ENCODE measurements at places on chromosomes 13 and 19.
A peak's percentile ranks its signal among the peaks of the same experiment; 100 is the strongest.

GRCh38 chr19:40524133-40524549, 52.5 kb upstream of the SHKBP1 start:
- DNase-seq = no peak

GRCh38 chr13:95137096-95137495, 164.2 kb downstream of the ABCC4 start:
- DNase-seq = no peak

- no peak for DNase-seq
These were observed 5.2 kb downstream of the TLE6 start for GRCh38 chr19:2982561-2982960.

- DNase-seq = no peak
These were observed 51.8 kb downstream of the TM9SF2 start for GRCh38 chr13:99553033-99553432.

GRCh38 chr19:41705393-41706174, 2.8 kb upstream of the CEACAM5 start:
- no peak for DNase-seq

DNA sequence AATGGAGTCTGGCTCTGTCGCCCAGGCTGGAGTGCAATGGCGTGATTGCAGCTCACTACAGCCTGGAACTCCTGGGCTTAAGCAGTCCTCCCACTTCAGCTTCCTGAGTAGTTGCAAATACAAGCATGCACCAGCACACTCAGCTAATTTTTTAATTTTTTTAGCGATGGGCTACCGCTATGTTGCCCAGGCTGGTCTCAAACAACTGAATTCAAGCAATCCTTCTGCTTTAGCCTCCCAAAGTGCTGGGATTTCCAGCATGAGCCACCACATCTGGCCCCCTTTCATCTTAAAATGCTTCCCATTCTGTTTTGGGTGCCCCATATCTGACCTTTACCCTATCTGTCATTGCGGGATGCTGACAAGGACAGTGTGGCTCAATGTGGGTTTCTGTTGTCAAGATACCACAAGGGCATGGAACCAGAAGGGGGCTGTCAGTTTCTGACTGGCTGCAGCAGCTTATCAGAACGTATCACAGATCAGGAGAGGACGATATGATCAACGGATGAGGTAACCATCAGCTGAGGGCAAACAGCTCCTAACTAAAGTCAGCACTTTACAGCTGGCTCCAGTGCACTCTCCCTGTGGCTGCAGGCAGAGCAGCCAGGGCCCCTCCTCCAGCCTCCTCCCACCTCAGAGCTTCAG, 32.4 kb downstream of the GPR42 start:
- DNase-seq = peak; percentile 20

DNA sequence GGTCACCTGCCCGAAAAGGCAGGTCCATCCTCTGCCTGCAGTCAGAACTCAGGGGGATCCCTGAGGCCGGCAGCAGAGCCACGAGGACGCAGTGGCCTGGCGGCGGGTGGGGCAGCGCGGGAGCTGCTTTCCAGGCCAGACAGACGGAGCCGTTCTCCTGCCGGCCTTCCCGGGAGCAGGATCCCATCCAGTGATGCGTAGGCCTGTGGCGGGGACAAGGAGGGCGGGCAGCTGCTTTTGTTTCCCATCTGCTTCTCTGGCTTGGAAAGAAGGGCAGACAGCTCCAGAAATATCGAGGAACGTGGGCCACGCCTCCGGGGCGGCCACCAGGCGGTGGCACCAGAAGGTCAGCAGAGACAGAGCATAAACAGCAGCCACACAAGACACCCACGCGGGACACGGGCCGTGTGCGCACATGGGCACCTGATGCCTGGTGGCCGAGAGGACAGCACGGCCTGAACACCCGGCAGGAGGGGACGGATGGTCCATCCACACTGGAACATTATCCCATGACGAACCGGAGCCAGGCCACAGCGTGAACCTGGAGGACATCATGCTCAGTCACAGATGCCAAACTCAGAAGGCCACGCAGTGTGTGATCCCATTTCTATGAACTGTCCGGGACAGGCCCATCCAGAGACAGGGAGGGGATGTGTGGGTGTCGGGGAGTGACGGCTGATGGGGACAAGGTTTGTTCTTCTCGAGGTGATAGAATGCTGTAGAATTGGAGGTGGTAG, 13.9 kb upstream of the MKNK2 start:
- DNase-seq = no peak

DNA sequence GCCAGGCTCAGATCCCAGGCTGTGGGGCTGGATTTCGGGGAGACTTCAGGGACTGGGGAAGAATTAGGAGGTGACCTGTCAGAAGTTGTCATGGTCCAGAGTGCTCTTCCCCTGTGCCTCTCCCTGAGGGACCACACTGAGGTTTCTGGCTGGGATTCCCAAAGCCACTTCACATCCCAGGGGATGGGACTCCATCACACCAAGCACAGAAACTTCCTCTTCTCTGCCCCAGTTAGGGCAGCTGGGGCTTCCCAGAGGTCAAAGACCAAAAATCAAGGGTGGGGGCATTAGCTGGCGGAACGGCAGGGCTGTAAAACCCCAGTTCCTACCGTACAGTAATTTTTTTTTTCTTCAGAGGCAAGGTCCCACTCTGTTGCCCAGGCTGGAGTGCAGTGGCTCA, 7.4 kb downstream of the FCER2 start:
- DNase-seq = no peak

- DNase-seq = no peak
These were observed 46.4 kb downstream of the DLEU7 start for GRCh38 chr13:50797091-50797490.

GRCh38 chr13:102869948-102870676, 24.3 kb downstream of the ERCC5 start:
- no peak for DNase-seq

DNA sequence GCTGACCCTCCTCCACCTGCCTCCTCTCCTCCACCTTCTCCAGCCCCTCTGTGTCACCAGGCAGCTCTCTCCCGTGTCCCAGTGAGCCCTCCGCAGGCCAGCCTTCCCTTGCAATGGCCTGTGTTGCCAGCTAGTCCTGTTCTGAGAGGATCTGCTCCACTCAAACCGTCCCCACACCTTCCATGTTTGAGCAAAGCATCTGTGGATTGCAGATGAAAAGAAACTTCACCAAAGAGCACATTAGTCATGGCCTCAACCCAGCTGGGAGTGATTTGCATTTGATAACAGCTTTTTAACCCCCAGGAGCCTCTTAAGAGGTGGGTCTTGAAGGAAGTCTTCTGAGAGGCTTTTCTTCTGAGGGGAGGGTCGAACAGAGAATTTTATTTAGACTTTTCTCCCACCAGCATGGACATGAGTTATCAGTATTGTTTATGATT, 72.8 kb downstream of the COL4A2 start:
- no peak for DNase-seq

DNA sequence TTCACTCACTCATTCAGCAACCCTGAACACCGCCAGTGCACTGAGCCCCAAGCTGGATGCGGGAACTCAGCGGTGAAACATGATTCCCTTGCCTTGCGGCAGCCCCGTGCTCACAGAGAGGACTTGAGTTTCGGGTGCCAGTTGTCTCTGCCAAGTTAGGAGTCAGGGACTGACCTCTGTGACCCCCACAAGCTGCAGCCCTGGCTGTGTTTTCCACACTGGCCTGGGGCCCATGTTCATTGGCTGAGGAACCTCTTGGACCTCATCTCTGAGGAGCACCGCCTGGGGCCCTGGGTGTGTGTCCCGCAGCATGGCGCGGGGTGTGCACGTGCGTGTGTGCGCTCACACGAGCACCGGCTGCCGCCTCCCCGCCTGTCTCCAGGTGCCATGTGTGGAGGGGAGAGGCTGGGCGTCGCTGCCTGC, 31.0 kb downstream of the CAPN12 start:
- no peak for DNase-seq

DNA sequence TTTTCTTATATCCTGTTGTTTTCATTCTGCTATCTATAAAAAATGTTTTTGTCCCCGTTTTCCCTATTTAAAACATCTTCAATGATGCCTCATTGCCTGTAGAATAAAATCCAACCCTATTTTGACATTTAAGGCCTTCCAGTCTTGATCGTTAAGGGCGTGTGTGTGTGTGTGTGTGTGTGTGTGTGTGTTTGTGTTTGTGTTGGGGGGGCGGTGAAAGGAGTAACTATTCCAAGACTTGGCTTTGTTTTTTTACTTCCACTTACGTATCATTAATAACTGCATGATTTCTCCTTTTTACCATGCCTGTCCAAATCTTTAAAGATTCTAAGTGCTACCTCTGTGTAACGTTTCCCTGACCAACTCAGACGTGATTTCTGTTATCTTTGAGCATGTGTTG, 784 bp downstream of the PIBF1 start:
- DNase-seq = no peak

GRCh38 chr13:112575675-112576074, 12.3 kb downstream of the TUBGCP3 start:
- DNase-seq = no peak

- DNase-seq = no peak
These were observed 153.4 kb downstream of the DPF1 start for GRCh38 chr19:38070573-38070972.

DNA sequence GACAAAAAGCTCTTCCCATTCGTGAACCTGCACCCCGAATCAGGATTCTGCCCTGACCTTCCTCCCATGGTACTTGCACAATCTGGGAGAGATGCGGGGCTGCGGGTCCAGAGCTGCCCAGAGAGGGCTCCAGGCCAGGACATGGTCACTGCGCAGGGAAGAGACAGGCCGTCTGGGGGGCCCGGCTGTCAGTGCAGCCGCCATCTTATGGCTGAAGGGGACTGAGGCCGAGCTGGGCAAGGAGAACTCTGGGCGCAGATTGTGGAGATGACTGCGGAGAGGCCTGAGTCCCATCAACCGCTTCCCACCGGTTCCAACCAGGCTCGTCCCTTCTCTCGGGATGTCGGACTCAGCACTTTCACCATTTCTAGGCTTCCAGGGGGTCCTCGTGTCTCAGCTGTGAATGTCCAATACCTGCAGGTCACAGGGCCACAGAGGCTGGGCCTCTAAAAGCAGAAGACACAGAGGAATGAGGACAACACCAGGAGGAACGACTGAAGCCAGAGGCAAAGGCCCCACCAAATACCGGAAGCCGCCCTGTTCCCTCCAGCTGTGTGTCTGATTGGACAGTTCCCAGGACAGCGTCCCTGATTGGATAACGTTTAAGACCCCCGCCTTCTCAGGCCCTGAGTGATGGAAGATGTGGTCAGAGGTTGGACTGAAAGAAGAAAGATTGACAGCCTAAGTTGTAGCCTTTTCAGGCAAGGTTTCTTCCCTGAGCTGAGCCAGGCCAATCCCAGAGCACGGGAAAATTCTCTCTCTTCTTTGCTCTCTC, 117.1 kb upstream of the ZNF91 start:
- no peak for DNase-seq

DNA sequence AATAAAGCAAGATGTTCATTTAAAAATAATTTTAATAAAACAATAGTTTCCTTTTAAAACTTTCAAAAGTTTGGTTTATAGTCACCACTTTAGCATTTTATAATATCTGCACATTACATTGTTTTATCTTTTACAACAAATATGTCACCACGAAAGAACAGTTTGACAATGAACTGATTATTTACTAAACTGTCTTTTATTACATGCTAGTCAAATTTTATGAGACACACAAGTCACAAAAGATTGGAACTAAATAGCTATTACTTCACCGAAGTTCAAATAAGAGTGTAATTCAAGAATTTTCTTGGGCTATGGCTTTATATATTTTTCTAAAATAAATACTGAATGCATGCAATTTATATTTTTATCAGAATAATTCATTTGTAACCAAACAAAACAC, 57.5 kb upstream of the EEF1AKMT1 start:
- DNase-seq = no peak

DNA sequence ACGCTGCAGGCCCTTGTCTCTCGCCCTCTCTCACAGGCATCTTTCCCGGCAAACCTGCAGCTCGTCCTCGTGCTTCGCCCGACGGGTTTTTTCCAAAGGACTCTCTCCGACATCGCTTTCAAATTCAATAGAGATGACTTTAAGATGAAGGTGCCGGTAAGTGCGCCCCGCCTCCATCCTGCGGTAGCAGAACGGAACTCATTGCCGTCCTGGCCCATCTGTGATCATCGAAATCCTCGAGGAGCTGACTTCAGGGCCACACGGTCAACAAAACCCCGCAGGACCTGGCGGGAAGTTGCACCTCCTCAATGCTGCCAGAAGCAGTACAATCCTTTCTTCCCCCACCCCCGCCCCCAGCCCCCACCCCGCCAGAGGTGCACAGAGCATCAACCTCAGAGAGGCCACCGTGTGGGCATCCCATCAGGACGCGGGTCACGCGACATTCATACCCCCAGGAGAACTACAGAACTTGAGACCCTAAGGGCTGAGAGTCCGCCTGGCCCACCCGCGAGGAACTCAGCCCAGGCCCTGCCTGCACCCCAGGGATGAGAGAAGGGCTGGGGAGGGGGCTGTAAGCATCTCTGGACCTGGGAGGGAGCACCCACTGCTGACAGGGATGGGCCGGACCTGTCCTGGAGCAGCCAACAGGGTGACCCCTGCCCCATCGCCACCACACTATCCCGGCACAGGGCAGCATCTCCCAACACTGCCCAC, 44.9 kb upstream of the F7 start:
- no peak for DNase-seq

- DNase-seq = no peak
These were observed 11.6 kb downstream of the MAP4K1 start for GRCh38 chr19:38606131-38606530.

DNA sequence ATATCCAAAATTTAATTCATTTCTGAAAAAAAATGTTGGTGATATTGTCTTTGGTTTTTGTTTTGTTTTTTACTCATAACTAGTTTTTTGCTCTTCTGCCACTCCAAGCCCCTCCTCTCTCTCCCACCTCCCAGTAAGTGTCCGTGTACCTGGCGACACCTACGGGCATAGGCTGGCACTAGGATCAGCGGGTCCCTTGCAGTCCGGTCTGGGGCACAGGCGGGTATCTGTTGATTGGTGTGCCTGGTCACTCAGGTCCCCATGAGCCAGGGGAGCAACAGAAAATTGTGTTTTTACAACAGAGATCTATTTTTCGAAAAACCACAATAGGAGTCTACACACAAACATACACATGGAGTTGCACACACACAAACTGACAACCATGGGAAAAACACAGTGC, 104.8 kb downstream of the ZIC5 start:
- DNase-seq = no peak

DNA sequence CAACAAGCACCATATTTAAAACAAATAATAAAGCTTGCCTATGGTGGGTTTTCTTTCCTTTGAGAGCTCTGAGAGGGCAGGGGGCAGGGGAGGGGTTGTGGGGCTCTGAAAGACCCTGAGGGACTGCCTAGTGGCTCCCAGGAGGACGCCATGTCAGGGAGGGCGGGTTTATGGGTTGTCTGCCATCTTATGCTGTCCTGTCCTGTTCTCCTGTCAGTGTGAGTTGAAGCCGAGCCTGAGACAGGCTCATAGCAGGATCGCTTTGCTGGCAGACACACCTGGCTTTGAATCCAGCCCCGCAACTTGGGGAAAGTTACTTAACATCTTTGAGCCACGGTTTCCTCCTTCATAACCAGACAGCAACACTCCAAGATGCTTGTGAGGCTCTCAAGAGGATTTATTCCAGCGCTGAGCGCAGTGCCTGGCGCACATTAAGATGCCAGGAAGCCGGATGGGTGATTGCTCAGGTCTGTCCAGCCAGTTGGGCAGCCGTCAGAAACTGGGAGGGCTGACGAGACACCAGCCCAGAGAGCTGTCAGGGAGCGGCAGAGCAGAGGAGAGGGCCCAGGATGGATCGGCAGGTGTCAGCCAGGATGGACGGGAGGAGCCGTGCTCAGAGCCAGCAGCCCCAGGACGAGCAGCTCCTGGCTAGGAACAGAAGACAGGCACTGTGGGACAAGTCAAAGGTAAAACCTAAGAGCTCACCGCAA, 36.8 kb upstream of the C1QTNF9 start:
- no peak for DNase-seq
